ENCODE measurements at places on chromosomes 13 and 19.

- no peak for DNase-seq
Observed at GRCh38 chr13:46577696-46578589, 25.0 kb downstream of the LRCH1 start.

- DNase-seq, result no peak
Observed at GRCh38 chr19:6226012-6226411, 53.8 kb downstream of the MLLT1 start.

GRCh38 chr19:32404933-32405430 lies 588 bp upstream of the DPY19L3 start:
- DNase-seq, result no peak

DNA sequence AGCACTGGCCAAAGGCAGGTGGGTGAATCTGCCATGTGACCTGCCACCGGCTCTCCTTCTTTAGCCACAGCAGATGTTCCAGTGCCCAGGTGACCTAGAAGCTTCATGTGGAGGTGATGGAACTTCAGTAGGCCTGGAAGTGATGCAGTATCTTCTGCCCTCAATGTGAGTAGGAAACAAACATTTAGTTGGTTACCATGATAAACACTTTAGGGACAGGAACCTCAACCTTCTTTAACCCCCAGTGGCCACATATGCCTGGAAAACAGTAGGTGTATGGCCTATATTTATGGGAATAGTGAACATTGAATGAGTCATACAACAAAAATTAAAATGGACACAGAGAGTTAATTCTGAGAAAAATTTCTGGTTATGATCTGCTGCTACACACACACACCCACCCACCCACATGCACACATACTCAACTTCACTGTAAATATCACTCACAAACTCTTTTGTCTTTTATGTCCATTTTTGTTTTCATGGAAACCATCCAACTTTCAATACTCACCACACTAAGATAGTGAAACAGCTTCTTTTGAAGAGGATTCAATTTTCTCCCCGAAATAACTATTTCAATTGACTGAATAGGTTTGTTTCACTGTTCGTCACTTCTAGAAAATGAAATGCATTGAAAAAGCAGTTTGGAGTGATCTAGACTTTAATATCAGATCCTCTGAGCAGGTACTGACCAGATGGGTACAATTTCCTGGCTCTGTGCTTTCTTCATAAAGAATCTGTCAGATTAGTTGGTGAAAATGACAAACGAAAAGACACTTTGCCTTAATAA lies 97.3 kb downstream of the STARD13 start:
- no peak for DNase-seq

DNA sequence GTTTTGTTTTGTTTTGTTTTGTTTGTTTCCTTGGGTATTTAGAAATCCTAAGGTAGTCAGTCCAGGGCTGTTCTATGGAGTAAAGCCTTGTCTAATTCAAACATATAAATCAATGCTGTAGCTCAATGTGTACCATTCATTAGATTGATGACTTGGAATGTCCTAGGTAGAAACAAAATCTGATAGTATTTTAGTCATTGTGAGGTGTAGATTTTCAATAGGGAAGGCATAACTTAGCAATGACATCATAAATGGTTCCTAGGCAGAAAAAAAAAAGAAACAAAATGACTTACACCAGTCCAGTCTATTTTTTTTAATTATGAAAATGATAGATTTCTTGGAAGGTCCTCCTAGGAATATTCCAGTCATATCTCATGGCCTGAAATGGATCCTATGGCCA lies 189.9 kb downstream of the SPRY2 start:
- DNase-seq, result no peak

DNA sequence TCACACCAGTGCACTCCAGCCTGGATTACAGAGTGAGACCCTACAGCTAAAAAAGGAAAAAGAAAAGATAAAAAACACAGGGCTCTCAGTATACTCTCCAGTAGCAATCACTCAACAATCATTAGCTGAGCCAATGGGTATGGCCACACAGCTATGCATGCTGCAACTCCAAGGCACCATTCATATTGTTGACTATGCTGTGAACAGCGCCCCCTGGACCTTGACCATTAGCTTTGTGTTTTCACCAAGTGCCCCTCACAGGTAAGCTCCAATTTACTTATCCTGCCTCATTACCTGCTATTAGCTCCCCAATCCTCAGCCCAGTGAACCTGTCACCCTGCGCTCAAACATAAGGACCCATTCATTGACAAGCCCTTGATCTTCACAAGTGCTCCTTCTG lies 35.8 kb downstream of the ZIC5 start:
- no peak for DNase-seq

DNA sequence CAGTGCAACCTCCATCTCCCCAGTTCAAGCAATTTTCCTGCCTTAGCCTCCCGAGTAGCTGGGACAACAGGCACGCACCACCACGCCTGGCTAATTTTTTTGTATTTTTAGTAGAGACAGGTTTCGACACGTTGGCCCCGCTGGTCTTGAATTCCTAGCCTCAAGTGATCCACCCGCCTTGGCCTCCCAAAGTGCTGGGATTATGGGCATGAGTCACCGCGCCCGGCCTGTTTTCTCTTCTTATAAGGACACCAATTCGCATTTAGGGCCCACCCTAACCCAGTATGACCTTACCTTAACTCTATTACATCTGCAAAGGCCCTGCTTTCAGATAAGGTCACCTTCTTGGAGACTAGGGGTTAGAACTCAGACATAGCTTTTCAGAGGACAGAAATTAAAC lies 35.1 kb downstream of the TMEM161A start:
- no peak for DNase-seq

- DNase-seq, result no peak
Observed at GRCh38 chr19:31770223-31770622, 421.0 kb upstream of the TSHZ3 start.

DNA sequence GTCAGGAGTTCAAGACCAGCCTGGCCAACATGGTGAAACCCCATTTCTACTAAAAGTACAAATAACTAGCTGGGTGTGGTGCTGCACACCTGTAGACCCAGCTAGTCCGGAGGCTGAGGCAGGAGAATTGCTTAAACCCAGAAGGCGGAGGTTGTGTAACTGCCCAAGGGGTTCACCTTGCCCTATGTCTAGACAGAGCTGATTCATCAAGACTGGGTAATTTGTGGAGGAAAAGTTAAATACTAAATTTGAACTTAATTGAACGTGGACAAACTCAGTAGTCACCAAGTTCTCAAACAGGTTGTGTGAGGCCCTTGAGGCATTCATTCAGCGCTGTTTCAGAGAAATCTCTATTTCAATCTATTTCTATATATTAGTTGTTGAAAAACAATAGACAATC lies 13.7 kb upstream of the ZNF486 start:
- no peak for DNase-seq
